AG09309 (cell line): ENCODE measurements at places on chromosomes 3 and 15.

- DNase-seq, result peak; percentile 63
Observed at GRCh38 chr3:141412087-141412935, 44.0 kb downstream of the ZBTB38 start.

- no peak for DNase-seq
Observed at GRCh38 chr15:43067717-43068461, 37.9 kb downstream of the UBR1 start.

- no peak for DNase-seq
Observed at GRCh38 chr3:171833789-171834460, 9.2 kb upstream of the TMEM212 start.

- DNase-seq, result peak; percentile 86
Observed at GRCh38 chr15:50828610-50829206, 63.2 kb upstream of the SPPL2A start.

GRCh38 chr3:71444028-71444860 lies 139.3 kb downstream of the FOXP1 start:
- DNase-seq, result no peak

GRCh38 chr3:172068977-172069376 lies 29.6 kb downstream of the FNDC3B start:
- no peak for DNase-seq

- no peak for DNase-seq
Observed at GRCh38 chr15:70633991-70634390, 129.4 kb downstream of the UACA start.

GRCh38 chr15:84973492-84974460 lies 7.9 kb upstream of the PDE8A start:
- no peak for DNase-seq

- DNase-seq, result no peak
Observed at GRCh38 chr3:32751377-32751776, 66.4 kb downstream of the CNOT10 start.

DNA sequence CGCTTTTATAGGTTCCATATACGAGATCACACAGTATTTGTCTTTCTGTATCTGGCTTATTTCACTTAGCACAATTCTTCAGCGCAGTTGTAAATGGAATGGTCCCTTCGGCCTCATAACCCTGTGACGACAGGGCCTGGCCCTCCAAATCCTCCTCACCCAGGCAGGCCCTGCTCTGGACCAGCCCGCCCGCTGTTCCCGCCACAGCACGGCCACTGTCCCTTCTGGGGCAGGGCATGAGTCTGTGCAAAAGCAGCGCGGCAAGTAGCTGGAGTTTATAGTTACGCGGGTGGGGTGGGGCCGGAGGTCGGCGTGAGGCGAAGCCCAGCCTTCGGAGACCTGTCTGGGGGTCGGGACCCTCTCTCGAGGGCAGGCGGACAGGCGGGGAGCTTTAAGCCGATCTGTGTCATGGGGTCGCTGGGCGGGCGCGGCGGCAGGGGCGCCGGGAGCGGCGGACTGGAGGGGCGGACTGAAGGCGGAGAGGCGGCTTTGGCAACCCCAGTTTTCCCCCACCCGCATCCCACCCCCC lies 543 bp downstream of the ARPIN start:
- DNase-seq, result no peak

DNA sequence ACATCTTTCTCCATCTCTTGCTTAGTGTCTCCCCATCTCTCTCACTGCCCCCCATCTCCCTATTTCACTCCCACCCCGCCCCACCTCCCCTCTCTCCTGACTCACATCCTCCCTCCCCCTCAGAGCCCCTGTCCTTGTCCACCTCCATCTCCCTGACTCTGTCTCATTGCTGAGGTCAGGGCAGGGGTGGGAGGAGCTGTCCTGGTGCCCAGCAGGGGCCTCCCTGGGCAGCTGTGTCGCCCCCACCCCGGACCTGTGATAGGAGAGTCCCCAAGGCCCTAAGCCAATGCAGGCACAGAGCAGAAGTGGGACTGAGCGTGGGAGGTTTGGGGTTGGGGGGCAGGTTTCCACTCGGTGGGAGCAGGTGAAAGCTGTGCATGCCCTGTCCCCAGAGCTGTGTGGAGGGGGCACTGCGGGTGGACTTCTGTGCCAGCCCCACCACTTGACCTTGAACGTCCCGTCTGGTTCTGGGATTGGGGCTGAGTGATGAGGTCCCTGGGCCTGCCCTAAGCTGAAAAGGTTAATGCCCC lies 210.8 kb downstream of the TBC1D2B start:
- DNase-seq, result no peak

DNA sequence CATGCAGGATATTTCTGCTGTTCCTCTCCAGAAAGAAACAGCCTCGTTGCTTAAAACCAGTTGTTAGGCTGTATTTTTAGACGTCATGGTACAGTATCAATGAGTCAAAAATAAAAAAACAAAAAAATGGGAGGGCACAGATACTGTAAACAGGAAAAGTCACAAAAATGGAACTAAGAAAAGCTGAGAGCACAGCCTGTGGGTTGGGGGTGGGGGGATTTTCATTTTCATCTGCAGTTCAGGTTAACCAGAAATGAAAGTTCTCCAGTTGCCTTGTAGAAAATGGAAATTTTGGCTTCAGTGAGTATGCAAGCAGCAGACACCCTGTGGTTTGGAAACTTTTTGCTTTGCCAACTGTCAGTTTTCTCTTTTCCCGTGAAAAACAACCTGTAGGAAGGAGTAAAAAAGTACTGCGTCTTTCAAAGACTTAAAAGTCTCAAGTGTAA lies 59.0 kb downstream of the FRMD4B start:
- no peak for DNase-seq

DNA sequence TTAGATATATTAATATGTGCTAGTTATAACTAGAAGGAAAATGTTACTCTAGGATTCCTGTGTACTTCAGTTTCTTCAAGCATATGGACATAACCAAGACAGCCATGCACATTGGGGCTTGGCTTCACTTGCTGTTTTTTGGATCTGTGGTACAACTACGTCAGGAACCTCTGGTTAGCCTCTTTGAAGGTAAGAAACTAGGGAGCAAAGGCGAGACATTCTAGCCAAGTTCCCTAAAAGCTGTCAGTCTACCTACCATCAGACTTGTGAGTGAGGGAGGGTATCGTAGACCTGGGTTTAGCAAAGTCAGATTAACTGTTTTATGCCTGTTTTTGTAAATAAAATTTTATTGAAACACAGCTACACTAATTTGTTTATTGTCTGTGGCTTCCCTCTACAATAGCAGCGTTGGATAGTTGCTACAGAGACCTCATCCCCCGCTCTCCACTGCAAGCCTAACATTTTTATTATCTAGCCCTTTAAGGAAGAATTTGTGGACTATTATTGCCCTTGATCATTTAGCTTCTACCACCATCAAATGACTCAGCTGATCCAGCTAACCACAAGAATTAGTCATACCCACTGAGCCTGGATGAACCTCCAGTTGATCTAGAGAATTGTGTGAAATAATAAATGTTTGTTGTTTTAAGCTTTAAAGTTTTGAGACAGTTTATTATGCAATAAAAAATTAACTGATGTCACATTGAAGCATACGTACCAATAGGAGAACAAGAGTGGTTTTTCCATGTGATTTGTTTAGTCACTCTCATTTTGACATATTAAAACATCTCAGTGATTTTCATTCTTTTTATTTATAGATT lies 58.1 kb downstream of the RSRC1 start:
- peak; percentile 96 for DNase-seq

DNA sequence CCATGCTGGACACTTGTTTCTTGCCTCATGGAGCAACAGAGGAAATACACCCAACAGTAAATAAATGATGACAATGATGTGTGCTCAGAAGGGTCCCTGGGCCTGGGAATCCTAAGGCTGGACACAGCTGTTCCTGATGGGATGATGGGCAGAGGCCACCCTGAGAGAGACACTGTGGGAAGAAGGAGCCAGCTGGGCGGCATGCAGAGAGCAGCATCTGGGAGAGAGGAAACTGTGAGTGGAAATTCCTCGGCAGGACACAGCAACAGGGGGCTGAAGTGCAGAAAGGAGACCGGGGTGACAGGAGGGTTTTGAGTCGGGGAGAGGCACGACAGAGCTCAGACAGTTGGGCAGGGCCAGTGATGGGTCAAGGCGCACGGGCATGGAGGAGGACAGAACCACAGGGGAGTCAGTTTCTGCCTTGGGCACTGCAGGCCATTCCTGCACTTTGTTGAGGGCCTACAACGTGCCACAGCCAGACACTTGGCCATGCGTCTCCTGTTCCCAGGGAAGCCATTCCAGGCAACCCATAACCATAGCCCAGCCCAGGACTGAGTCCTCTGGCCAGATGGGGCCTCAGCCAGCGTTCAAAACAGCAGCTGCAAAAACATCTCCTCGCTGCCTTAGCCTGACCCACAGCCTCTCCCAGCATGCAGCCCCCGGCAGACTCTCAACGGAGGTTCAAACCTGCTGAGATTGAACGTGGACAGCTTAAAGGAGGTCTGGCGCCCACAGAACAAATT lies 36.7 kb upstream of the SLC6A1 start:
- no peak for DNase-seq

DNA sequence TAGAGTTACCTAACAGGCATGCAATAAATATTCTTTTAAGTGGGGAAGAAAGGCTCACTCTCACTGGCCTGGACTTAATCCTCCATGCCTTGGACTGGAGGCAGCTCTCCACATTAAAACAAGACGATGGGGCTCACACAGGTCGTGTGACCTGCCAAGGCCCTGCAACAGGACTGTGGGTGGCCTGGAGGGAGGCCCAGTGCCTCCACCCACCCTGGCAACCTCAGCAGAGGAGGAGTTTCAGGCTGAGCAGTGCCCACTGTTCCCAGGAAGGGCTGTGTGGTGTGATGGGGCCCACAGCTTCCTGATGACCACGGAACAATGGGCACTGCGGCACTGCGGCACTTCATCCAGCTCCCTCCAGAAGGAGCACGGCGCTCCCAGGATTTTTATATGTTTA lies 5.5 kb downstream of the UROC1 start:
- DNase-seq, result no peak

- DNase-seq, result no peak
Observed at GRCh38 chr3:104291878-104292277, 1074.8 kb upstream of the ALCAM start.

DNA sequence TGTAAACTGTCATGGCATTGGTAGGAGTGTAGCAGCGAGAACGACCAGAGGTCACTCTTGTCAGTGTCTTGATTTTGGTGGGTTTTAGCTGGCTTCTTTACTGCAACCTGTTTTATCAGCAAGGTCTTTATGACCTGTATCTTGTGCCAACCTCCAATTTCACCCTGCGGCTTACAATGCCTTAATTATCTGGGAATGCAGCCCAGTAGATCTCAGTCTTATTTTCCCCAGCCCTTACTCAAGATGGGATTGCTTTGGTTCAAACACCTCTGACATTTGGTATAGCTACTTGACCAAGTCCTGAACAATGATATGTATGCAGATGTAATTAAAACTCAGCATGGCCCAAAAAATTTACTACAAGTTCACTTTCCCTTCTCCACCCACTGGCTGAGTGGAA lies 388.4 kb downstream of the RSL24D1 start:
- DNase-seq, result no peak

DNA sequence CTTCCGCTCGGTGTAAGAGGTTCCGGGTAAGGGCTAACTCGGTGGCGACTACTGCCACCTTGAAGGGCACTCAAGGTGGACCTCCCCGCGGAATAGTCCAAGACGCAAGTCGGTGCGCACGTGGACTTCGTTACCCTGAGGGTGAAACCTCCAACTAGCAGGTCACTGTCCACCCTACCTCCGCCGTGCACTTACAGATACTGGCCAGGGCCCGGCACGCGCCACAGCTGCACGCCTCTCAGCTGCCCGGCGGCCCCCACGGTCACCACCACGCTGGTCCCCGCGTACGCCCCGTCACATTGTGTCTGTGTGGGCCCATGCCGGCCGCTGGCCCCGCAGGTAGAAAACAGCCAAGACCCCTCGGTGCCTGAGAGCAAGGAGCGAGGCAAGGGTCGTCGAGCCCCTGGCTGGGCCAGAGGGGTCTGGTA lies 1.1 kb downstream of the LTK start:
- DNase-seq, result no peak

DNA sequence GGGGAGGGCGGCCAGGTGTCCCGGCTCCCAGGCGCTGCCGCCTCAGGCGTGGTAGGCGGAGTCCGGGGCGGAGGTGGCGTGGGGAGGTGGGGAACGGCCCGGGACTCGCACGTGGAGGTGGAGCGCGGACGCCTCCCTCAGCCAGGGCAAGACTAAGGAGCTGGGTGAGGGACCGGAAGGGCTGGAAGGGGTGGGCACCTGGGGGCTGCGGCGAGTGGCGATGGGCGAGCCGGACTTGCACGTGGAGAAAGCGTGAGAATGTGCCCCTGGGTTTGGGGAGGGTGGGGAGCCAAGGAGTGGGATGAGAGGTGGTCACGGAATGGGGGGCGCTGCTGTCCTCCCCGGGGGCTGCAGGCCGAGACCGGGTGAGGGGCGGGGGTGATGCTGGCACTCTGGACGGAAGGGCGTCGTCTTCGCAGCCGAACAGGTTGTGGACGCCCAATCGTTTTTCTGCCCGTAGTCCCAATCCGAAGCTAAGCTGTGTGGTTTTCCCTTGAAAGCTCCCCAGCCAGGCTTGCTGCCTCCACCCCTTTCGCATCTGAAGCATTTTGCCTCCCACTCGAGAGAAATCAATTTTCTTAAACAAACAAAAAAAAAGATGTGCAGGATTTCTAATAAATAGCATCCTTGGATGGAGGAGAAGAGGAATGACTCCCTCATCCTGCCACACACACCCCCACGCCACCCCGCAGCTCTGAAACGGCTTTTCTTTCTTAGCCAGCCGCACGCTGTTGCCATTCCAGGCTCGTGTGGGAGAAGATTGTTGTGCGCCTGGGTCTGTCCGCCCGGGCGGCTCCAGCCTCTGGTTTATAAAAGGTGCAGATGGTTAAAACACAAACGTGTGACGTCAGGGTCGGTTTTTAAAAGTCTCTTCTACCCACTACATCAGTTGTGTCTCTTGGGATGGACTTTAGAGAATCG lies 62.5 kb upstream of the ANKRD28 start:
- no peak for DNase-seq

DNA sequence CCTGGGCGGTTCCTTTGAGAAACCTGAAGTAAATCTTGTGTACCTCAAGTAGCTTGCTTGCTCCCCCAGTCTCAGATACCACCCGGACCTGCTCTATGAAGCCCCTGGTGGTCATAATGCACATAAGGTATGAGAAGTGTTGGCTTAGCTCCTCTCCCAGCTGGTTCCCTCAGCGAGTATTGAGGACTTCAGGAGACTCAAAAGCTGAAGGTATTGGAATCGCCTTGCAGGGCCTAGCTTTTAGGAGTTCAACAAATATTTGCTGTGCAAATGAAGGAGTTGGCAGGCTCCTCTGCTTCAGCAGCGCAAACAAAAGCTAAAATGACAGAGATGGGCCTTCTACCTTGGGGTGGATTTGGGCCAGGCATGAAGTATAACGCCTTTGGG lies 1.7 kb downstream of the CMTM8 start:
- no peak for DNase-seq

GRCh38 chr15:80890341-80891005 lies 99.1 kb downstream of the MESD start:
- no peak for DNase-seq

DNA sequence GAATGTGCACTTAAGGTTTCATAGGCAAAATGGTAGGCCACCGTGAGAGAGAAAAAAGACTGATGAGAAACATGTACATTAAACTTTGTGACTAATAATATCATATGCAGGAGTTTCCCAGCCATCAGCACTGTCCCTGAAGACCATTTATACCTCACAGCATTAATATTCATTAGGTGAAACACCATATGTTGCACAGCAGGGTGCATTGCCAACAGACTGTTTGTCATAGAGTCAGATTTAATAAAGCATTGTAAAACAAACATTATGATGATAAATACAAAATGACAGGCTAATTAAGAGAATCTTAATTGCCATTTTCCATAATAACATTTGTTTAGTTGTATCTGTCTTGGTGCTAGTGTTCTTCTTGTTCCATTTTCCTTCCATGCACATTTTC lies 578.3 kb downstream of the EPHA3 start:
- no peak for DNase-seq

- no peak for DNase-seq
Observed at GRCh38 chr3:100830931-100831330, 121.6 kb downstream of the TFG start.
